ENCODE measurements at places on chromosomes 1 and 21.
A peak's percentile ranks its signal among the peaks of the same experiment; 100 is the strongest.

DNA sequence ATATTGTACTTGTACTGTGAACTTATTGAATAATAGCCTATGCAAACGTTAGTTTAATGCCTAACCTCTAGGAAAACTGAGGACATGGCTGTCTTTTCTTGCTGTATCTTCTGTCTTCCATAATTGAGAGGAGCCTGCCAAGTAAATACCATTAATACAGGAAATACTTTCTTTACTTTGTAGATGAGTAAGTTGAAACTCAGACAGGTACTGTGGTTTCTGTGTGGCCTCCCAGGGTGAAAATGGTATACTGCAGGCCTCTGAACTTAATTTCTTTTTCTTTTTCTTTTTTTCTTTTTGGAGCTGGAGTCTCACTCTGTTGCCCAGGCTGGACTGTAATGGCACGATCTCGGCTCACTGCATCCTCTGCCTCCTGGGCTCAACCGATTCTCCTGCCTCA is 208.8 kb upstream of the ADGRL4 start:
- no peak for DNase-seq

GRCh38 chr1:51114137-51114536 is 12.1 kb downstream of the C1orf185 start:
- no peak for DNase-seq

DNA sequence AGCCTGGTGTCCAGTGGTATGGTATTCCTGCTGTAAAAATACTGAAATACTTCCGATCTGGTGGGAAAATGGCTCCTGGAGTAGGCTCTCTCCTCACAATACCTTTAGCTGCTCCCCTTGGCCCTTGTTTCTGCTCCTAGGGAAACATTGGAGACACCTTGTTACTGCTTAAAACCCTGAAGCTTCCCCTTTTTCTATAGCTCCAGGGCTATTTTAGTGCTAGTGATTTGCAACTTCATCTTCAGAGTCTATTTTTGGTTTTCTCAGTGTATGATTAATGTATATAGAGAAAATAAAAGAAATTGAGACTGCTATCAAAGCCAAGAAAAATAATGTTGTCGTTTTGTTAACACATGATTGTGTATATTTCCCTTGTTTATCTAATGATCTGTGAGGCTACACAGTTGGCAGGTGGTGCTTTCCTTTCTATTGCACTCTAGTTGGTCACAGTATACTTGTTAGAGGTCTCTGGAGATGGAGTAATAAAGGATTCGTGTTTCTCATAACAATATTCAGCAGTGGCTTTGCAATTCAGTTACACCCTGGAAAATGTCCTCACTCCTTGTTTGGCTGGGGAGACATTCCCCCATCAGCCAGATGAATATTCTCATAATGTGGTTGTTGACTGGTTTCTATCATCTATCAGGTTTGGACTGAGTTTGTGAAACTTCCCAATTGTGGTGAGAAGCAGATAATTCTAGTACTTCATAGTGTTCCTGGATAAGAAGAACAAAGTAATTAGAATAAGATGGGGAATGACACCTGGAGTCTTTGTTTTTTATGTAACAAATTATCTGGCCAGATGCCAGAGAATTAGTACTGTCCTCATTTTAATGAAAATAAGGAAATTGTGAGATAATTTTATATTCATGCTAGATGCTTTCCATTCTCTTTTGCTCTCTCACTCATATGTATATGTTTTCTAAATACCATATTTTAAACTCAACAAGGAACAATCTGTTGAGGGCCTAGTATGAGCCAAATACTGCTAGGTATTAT is 44.8 kb upstream of the CACYBP start:
- DNase-seq = no peak

DNA sequence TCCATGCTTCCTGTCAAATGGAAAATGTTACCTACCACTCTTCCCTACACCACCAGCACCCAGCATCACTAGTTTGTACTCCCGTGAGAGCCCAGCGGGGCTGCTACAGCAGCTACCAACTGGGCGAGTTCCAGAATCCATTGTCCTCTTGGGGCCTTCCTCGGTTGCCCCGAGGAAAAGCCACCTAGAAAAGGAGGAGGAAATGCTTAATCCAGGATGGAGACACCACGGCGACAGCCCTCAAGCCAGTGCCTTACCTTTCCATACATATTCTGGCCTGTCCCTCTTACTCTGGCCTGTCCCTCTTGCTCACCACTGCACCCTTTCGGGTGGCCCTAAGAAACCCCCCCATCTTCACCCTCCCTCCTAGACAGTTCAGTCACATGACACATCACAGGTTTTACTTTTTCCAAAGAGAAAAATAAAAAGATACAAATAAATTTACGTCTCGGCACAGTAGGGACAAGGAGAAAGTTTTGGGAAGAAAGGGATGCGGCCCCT is 478 bp downstream of the RIT1 start:
- peak; percentile 5 for DNase-seq

GRCh38 chr1:117782056-117782455 is 147.4 kb downstream of the GDAP2 start:
- no peak for DNase-seq

GRCh38 chr1:22739648-22740385 is 29.2 kb downstream of the EPHB2 start:
- DNase-seq = no peak
